Fibroblast of the aortic adventitia (primary cell): ENCODE measurements at places on chromosomes 13 and 19. TPM values are rescaled to one million over a fixed set of nuclear protein-coding genes. Genes with fewer than 3 reads are reported as not detected.
A peak's percentile ranks its signal among the peaks of the same experiment; 100 is the strongest.

Gene RAB3A
- 2.8 TPM in 1 of 2 replicates, not detected in the other for total RNA-seq

Gene LYPD5
- total RNA-seq: 0.72 and 1.1 TPM in 2 replicates

Gene LPAR2
- 0.33 and 1.1 TPM in 2 replicates for total RNA-seq

Gene GJB6
- not detected in 2 replicates for total RNA-seq

Gene FGF21
- total RNA-seq: not detected in 2 replicates

Gene STK24
- 64.0 and 110 TPM in 2 replicates for total RNA-seq

Gene SYNGR4
- not detected in 2 replicates for total RNA-seq

Gene ZNF582
- total RNA-seq: 1.4 and 5.4 TPM in 2 replicates

Gene SCEL
- not detected in 2 replicates for total RNA-seq

DNA sequence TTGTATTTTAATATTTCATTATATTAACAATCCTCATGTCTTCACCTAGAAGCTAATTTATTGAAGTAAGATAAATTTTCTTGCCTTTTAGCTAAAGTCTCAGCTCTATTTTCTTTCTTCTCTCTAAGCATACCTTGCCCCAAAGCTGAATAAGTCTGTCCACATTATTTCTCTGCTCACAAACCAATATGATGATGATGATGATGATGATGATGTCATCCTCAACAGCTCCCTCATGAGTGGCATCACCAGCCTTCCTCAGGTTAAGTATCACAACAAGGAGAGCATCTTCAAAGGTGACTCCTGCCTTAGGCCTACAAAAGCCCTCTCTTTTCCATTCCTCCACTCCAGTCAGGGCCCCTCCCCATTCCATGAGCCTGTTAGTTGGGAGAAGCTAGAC, 31.9 kb upstream of the ATP12A start:
- DNase-seq: no peak

DNA sequence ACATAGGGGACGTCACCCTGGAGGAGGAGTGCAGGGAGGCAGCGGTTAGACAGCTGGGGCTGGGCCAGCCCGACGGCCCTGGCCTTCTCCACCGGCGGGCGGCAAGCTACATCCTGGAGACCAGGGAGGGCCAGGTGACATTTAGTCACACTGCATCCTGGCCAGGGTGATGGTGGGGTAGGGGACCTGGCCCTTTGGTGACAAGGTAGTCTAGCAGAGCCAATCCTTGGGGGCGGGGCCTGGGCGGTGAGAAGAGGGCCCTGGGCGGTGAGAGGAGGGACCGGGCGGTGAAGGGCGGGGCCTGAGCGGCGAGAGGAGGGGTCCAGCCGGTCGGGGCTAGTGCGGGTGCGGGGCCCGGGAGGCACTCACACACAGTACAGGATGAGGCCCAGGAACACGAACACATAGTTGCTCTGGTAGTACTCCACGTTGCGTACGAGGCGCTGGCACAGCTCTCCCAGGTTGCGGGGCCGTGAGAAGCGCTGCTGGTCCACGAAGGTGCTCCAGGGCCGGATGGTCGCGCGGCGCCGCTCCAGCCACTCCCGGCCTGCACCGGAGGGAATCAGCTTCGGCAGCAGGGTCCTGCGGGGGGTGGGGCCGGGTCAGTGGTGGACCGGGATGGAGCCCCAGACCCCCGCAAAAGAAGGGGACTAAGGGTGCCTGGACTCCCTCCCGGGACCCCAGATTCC, 610 bp downstream of the RABAC1 start:
- DNase-seq: peak; percentile 53

GRCh38 chr13:41246969-41247680, 16.3 kb downstream of the MTRF1 start:
- DNase-seq: no peak

DNA sequence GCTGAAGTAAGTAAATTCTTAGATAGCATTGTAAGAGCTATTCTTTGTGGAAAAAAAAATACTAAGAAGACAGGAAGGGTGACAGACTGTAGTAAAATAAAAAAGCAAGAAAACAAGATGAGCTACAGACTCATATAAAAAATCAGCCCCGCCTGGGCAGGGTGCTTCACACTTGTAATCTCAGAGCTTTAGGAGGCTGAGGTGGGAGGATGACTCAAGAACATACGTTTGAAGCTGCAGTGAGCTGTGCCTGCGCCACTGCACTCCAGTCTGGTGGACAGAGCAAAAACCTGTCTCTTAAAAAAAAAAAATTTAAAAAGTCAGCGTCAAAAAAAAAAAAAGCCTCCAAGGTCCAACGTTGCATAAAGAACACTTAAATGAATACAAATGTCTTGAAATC, 102.1 kb downstream of the VWA8 start:
- DNase-seq: no peak

DNA sequence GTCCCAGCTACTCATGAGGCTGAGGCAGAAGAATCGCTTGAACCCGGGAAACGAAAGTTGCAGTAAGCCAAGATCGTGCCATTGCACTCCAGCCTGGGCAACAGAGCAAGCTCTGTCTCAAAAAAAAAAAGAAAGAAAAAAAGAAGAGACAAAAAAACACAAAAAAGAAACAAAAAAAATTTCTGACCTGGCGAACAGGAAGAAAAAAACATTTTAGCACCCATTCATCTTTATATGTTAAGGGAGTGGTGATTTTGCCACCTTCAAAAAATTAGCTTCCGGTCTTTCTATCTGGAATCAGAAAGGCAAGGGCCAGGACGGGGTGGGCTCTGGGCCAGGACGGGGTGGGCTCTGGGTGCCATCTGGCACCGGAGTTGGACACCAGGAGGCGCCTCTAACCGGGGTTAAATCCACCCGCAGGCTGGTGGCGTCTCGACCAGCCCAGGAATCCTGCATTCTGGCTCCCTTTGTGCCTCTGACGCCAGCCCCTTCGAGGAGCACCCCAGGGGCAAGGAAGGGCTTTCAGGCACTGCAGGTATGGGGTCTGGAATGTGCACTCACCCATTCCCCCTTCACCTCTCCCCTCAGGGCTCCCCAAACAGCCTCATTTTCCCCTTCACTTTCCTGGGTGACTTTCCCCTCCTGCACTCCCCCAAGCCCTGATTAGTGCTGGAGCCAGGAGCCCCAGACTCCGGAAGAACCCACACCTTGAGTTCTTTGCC, 10.4 kb upstream of the ZSWIM4 start:
- peak; percentile 68 for DNase-seq

- no peak for DNase-seq
Observed at GRCh38 chr13:54949735-54950134, 1921.1 kb downstream of the OLFM4 start.

GRCh38 chr13:33228648-33229445, 56.7 kb downstream of the STARD13 start:
- DNase-seq: peak; percentile 74

- peak; percentile 36 for DNase-seq
Observed at GRCh38 chr19:17332677-17333581, 1.7 kb downstream of the ANO8 start.

DNA sequence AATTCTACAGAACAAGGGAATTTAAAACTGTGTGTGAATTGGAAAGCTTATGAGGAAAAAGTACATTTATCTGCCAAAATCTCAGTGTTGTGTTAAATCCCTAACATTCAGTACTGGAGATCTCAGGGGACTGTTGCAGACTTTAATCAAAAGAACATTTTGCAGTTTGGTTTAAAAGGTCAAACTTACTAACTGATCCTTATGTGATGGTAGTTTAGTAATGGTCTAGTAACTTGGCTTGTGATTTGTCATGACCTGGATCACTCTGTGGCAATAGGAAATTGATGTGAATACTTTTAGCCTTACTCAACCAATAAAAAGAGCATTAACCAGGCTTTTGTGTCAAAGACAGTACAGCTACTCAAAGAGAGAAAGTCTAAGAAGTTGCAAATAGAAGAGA, 862.1 kb upstream of the MIR17HG start:
- peak; percentile 93 for DNase-seq

GRCh38 chr13:100789481-100789880, 114.9 kb upstream of the TMTC4 start:
- DNase-seq: peak; percentile 51

GRCh38 chr13:63198071-63198470, 1782.4 kb upstream of the PCDH20 start:
- DNase-seq: peak; percentile 8

DNA sequence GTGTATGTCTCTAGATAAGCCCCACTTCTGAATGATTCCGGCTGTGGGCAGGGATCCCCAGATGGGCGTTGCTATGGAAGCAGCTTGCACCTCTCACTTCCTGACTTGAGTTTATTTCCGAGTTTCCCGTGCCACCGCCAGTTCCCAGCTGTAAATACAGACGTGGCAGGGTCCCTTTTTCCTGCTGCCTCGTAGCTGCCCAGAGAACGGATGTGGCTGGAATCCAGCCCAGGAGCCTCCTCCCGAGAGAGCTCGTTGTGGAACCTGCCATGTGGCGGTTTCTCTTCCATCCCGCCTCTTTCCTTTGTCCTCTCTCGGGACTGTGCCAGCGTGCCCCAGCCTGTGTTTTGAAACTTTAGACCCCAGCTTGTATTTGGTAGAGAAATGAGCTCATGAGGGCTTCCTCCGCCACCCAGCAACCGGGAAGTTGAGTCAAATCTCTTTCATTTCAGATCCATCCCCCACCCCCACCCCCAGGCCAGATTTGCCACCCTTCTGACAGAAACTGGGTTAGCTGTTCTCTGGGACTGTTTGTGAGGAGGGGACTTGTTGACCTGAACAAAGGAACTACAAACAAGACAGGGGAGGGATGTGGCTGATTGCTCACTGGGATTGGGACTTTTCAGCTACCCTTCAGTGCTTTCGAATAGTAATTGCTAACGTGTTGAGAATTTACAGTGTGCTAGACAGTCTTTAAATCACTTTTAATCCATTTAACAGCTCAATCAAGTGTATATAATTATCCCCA, 96.6 kb downstream of the SIPA1L3 start:
- DNase-seq: peak; percentile 81

- DNase-seq: no peak
Observed at GRCh38 chr19:32309711-32310390, 35.6 kb upstream of the ZNF507 start.

- DNase-seq: no peak
Observed at GRCh38 chr19:55698256-55698655, 23.2 kb downstream of the EPN1 start.

- DNase-seq: no peak
Observed at GRCh38 chr13:92097337-92097903, 699.0 kb downstream of the GPC5 start.

GRCh38 chr19:19278315-19278714, 5.2 kb upstream of the TM6SF2 start:
- DNase-seq: no peak

- DNase-seq: peak; percentile 44
Observed at GRCh38 chr19:38932425-38933179, 1.9 kb downstream of the MRPS12 start.

GRCh38 chr19:53780506-53780905, 43.6 kb downstream of the NLRP12 start:
- DNase-seq: no peak

GRCh38 chr19:28864024-28864503, 348.9 kb downstream of the UQCRFS1 start:
- DNase-seq: peak; percentile 56

GRCh38 chr19:44613295-44614178, at the start of gene IGSF23:
TSS of gene IGSF23 (plus strand) at chr19:44613563. CDS start at chr19:44613646, 83 bp downstream.
- no peak for DNase-seq

GRCh38 chr13:90757127-90757680, 590.3 kb upstream of the MIR17HG start:
- no peak for DNase-seq

GRCh38 chr13:91778123-91778522, 379.7 kb downstream of the GPC5 start:
- no peak for DNase-seq

DNA sequence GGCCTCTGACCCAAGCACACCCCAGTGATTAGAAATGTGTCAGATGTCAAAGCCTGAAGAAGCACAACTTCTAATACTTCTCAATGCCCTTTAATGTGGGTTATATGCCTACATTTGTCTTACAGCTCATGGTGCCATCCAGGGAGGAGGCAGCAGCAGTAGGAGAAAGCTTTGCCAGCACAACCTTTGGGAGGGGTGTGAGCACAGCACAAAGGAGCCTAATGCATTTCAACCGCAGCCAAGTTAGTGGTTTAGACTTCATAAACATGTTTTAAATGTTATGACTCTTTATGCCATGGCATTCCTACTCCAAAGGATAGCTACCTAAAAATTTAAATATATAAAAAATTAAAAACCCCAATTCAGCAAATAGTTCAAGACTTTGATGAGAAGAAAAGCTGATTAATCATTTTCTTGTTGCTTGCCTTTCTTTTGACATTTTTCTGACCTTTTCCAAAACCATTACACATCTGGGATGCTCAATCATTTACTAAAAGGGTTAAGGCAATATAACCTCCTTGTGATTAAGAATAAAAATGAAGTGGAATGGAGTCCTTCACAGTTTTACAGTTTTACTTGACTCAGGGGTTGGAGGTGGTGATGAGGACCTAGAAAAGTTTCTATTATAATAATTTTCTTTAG, 142.7 kb downstream of the DLEU7 start:
- DNase-seq: no peak

DNA sequence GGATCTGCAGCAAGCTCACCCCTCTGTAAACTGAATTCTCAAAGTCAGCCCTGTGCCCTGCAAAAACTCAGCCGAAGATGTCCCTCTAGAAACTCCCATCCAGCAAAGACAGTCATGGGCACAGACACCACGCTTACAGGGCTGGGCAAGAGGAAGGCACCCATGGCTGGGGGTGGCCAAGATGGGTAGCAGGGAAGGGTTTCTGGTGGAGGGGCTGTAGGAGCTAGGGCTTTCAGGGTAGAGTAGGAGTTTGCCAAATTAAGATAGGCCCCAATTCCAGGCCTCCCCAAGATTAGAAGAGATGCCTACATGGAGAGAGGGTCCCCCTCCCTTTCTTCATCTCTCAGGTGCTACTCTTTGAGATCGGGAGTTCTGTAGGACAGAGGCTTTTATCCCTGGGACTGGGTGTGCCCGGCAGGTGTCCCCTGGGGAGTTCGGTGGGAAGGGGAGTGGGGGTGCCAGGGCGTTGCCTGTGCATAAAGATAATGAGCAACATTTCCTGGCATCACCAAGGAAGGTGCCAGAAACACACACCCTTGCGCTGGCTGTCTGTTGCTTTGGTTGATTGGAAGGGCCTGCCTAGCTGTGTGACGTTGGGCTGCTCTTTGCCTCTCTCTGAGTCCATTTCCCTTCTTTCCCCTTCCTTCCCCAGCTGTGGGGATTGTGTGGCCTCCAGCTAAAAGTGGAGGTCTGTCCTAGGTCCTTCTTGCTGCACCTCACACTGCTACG, 9.4 kb downstream of the NRTN start:
- no peak for DNase-seq

GRCh38 chr19:7905268-7905667, 1.6 kb downstream of the MAP2K7 start:
- no peak for DNase-seq

DNA sequence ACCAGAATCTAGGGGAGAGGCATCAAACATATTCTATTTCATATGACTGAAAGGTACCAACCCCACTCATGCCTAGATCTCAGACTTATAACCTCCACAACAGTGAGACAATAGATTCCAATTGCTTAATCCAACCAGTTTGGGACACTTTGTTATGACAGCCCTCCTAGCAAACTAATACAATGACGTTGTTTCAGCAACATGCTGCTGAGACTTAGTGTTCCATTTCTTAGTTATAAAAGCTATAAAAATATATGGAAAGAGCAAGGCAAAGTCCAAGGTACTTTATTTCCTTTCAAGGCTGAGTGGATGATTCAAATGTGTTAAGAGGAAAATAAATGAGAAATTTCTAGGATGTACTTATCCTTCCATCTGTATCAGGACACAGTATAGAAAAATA, 352.0 kb downstream of the FGF14 start:
- DNase-seq: no peak
